ENCODE measurements at places on chromosomes 6 and 20.

DNA sequence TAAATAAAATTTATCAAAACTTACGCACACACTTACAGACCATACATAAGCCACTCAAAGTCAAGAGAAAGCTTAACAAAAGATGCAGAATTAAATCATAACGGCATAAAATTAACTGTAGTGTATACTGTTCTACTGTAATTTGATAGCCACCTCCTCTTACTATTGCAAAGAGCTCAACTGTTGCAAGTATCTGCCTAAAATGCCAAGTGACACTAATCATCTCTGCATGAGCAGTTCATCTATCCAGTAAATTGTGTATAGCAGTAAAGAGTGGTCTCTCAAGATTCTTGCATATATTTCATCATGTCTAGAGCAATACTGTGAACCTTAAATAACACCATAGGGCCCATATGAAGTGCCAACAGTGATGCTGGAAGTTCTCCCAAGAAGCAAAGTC is 12.3 kb downstream of the OR2H2 start:
- DNase-seq, result no peak

DNA sequence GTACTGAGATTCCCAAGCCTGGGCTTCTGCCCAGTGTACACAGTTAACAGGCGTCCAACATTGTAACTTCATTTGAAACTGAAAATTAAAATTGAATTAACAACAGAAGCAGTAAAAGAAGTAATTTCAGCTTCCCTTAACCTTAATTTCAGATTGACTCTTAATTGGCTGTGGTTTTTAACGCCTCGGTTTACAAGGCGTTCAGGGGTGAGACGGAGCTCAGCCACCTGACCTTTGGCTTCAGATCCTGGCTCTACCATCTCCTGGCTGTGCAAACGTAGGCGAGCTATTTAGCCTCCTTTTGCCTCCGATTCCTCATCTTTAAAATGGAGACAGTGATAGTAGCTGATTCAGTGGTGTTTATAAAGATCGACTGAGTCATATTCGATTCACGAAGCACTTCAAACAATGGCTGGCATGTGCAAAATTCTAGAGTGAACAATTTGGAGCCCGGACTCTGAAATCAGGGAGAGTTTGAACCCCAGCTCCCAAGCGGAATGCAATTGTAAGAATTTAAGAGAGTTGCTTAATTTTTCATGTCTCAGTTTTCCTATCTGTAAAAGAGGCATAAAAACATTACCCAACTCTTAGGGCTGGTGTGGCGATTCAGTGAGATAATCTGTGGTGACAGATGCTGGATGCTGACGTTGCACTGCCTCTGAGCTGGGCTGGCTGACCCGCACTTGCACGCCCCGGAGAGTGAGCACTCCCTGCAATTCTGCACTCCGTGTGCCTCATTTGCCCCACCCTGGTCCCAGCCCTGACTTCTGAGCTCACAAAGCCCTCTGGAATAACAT is 23.5 kb upstream of the OCSTAMP start:
- no peak for DNase-seq

DNA sequence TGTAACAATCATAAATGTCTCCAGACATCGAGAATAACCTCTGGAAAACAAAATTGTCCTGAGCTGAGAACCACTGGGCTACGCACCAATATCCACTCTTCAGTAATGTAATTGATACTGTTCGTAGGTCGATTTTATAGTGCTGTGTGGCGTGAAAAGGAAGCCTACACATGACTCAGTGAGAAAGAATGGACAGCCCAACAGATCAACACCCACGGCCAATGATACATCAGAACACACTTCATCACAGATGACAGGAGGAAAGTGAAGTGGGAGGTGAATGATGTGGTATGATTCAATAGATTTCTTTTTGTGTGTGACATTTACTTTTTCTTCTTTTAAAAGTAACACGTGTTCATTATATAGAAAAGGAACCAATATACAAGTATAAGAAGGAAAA is 93.5 kb downstream of the RPS12 start:
- no peak for DNase-seq

DNA sequence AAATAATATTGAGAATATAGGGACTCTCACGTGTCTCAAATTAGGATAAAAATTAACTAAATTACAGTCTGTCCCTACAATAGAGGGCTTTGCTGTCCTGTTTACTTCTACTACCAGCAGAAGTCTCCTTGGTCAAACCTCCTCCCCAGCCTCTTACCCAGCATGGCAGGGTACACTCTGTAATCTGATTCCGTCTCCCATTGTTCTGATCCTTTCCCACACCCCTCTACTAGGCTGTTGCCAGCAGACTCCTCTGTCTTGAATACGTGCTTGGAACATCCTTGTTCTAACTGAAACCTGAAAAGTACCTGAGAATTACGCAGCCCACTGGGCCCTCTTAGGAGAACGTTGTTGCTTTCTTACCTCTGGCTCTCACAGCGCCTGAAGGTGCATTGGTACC is 112.2 kb upstream of the PREP start:
- DNase-seq, result no peak

GRCh38 chr6:11852061-11852651 is 73.6 kb upstream of the ADTRP start:
- no peak for DNase-seq

- no peak for DNase-seq
These were observed 58.3 kb downstream of the IPCEF1 start for GRCh38 chr6:154298297-154298696.

GRCh38 chr6:29632789-29633533 is at the start of gene GABBR1:
TSS of gene GABBR1 (minus strand) at chr6:29633183. CDS start at chr6:29632385, 798 bp downstream.
- DNase-seq, result peak; percentile 72

- no peak for DNase-seq
These were observed 2.1 kb downstream of the EZR start for GRCh38 chr6:158816803-158817727.

DNA sequence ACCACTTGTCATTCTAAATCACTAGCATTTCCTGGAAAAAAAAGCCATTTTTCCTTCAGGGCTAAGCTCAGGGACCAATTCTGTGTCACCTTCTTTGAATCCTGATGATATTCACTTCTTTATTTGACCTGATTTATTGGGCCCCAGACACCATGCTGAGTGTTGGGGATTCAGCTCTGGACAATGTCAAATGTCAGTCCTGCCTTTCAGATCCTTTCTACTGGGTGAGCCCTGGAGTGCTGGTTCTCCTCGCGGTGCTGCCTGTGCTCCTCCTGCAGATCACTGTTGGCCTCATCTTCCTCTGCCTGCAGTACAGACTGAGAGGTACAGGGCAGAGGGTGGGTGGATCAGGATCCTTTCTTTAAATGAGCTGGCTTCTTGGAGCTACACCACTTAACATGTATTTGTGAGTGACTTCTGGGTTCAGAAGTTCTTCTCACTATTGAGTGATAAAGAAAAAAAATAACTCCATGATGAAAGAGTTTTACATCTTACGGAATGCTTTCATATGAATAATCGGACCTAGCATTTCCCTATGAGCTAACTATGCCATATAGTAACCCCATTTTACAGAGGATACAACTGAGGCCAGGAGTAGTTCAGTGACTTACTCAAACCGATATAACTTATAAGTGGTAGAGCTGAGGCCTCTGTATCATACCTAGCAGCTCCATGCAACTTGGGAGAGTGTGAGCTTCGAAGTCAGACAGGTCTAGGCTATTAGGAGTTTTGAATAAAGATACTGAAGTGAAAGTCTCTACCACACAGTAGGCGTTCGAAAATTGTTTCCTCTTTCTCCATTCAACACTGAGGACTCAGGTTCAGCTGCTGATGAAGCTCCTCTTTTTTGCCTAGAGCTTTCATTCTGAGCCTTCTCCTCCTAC is 9.3 kb downstream of the MOG start:
- no peak for DNase-seq

DNA sequence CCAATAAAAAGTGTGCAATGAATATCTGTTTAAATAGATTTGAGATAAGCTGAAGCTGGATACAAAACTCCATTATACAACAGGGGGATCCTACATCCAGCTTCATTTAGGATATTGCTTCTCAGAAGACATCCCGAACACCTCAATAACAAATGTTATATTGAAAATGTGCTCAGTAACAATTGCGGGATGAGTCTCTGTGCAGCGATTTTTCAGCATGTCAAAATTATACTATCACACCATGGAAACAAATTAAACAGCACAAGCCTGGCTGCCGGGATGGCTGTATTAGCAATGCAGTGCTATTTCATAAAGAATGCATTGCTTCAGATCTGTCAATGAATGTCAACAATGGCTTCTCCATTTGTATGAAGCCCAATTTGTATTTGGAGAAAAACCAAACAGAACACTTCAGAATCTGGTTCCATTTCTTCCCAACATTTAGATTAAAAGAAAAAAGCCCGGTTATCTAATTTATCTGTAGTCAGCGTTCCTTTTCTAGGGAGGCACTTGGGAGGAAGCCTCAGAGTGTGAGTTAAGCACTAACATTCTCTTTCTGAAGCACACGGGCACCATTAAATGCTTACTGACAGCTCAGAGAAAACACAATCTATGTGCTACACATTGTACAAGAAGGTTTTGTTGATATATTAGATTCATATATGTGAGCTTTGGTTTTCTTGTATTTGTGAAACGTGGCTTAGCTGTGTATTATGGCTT is 310.9 kb upstream of the AGPAT4 start:
- DNase-seq, result no peak

GRCh38 chr6:167839755-167840154 is 13.0 kb downstream of the AFDN start:
- DNase-seq, result no peak

DNA sequence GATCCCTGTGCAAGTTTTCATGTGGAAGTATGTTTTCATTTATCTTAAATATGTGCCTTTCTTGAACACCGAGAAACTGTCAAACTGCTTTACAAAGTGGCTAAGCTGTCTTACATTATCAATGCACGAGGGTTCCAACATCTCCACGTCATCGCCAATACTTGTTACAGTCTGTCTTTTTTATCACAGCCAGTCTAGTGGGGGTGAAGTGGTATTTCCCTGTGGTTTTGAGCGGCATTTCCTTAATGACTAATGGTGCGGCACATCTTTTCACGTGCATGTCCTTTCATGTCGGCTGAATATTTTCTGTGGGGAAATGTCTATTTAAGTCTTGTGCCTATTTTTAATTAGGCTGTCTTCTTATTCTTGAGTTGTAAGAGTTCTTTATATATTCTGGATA is 280.4 kb downstream of the FOXC1 start:
- no peak for DNase-seq

DNA sequence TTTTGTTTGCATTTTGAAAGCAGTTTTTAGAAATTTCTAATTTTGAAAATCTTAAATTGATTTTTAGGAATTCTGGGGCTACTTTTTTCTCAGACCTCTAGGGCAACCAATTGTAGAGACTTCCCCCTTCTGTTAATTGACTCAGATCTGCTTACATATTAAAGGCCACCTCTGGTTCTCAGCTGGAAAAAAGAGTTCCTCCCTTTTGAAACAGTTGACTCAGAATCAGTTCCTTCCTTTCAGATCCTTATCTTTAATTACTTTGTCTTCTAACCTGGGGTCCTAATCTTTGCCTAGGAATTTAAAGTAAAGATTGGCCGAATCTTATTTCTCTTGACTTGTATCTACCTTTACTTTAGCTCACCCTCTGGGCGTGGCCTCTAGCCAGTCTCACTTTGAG is 146.8 kb downstream of the LAMA2 start:
- no peak for DNase-seq

DNA sequence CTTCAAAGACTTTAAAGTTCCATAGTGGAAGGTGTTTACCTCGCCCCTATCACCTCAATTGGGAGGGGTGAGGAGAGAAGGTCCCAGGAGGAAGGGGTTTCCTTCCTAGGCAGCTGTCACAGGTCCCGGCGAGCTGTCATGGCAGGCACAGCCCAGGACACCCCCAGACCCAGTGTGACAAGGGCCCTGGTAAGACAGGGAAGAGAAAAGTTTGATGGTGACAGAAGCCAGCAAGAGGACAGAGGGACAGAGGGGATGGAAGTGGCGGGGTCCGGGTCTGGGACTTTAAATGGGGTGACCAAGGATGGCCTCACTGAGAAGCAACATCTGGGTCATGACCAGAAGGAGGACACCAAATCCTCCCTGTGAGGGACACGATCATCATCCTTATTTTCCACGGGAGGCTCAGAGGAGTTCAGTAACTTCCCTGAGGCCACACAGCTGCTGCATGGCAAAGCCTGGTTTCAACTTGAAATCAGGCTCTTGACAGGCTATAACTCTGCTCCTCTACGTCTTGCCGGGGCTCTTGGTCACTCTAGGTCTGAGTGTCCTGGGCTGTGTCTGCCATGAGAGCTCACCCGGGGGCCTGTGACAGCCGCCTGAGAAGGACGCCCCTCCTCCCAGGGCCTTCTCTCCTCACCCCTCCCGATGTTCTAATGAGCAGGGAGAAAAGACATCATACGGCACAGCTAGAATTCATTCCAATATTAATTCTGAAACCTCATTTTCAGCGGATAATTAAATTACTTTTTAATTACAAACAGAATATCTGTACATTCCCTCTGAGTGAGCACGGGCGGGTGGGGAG is 222.2 kb downstream of the PREX1 start:
- no peak for DNase-seq

DNA sequence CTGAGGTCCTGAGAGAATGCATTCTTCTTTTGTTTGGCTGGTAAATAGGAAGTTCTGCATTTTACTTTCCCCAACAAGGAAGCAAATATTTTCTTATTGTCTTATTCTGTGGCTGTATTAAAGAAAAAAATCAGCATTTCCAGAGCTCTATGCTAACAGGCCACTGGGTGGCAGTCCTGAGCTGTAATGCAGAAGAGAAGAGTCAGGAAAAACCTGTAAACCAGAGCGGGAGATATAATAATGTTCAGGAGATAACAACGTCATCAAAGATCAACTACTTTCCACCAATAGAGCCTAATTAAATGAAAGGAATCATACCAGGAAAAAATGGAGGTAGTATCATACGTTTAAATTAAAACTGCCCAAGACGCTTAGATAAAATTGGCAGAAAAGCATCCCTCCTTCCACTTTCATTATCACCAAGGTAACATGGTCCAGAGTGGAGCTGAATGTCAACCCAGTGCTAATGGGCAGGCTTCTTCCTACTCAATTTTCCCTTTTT is 55.6 kb upstream of the CARMIL1 start:
- peak; percentile 70 for DNase-seq

- DNase-seq, result peak; percentile 78
These were observed 20.2 kb downstream of the LEMD2 start for GRCh38 chr6:33768644-33769120.

GRCh38 chr20:4066551-4066950 is 51.2 kb upstream of the RNF24 start:
- no peak for DNase-seq

DNA sequence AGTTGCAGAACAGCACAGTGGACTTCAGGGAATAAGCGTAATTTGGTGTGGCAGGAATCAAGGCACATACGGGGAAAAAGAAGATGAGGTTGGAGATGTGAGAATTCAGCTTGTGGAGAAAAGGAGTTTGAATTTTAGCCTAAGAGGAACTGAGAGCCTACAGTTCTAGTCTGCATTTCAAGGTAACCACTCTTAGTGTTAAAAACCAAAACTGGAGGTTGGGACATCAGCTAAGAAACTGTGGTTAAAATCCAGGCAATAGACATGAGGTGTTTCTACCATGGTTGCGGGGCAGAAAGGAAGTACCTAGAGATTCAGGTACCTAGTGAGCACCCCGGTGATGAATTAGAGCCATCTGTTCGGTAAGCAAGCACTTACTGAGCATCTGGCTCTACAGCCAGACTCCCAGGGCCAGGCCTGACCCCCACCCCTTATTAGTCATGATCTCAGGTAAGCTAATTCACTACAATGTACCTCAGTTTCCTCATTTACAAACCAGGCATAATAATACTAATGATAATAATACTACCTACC is 44.4 kb downstream of the FAXC start:
- no peak for DNase-seq

All from hematopoietic multipotent progenitor cell (in vitro differentiated cells).